ENCODE measurements at places on chromosomes 13 and 19.

DNA sequence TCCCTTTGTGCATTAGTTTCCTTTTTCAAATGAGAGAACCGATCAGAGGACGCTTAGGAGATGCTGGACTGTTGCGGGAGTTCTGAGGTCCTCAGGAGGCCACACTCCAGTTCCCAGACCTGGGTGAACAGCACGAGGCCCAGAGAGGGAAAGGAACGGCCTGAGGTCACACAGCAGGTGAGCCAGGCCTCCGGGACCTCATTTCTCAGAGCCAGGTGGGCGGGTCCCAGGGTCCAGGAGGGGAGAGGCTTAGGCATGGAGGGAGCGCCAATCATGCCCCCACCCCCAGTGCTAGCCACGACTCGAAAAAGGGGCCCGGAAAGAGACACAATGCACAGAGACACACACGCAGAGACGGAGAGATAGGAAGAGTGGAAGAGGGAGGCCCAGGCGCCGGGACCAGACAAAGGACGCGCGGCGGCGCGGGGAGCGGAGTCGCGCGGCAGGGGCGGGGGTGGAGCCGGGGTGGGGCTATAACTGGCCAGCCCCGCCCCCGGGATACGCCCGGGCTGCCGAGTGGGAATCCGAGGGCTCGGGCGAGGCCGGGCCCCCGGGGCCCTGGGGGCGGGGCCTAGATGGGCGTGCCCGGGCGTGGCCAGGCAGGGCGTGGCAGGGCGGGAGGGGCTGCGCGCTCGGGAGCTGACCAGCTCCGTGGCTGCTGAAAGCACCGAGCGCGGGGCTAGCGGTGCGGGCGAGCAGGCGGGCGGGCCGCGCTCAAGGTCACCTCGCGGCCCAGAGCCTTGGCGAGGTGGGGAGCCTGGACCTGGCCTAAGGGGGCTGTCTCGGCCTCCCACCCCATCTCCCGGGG lies 1.6 kb downstream of the ELAVL3 start:
- DNase-seq: no peak

DNA sequence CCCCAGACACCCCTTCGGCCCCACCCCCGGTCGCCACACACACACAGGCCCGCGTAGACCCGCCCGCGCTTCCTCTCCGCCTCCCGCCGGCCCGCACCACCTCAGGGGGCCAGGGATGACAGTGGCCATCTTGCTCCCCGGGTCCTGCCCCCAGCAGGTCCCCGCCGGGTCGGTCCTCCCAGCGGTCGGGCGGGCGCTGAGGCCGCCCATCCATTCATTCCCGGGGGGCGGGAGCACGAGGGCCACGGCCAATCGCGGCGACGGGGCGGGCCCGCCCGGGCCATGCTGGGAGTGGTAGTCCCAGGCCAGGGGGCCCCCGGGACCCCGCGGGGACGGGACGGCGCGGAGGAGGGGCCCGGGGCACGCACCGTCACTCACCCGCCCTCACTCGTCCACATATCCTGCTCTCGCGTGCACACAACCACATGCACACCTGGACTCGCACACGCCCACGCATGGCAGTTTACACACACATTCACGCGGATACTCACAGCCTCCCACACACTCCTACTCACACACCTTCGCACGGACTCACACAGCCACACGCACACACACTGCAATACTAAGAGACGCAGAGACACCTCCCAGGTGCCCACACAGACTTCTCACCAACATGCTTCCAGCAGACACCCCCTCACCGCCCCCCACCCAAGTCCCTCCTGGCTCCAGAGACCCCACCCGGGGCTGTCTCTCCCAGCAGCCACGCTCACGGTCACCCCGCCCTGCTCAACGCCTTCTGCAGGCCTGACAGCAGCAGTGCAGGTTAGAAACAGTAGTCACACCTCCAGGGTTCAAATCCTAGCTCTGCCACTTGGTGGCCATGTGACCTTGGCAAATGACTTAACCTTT lies at the start of gene DPF1:
Gene DPF1 (minus strand): TSS at position 209 of the 849 bp plus-strand sequence. CDS start 80 bp downstream, at position 129.
- DNase-seq: peak; percentile 65

DNA sequence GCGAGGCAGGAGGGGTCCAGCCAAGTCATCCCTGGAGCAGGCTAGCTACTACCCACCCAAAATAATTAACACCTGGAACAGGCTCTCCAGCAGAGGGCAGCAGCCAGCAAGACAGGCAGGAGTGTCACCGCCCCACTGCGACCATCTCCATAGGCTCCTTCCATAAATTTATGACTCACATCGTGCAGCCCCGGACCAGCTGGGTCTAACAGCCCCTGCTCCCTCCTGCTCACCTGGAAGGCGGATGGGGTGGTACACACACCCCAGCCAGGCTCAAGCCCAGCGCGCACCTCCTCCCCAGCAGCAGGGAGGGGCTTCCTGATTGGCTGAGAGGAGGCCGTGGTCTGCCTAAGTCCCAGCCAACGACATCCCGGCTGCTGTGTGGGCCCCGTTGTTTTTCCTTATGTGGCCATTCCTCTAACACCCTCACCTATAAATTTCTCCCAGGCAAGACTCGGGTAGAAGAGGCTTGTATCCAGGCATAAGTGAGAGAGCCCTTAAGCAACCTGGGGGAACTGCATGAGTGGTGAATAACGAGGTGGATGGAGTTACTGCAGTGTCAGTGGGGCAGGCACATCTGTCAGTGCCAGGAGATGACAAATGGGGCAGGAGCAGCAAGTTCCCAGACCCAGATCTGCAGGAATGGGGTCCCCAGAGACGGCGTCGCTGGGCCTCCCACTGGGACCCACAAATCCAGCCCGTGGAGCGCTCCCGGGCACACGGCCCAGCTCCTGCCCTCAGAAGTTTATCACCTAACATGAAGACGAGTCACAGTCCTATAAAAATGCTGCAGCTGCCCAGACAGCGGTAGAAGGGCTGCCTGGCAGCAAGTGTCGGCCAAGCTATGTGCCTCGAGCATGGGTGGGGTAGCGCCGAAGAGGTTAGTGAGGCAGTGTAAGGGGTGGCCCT lies 43.1 kb downstream of the CEBPG start:
- DNase-seq: peak; percentile 24

- DNase-seq: no peak
These were observed 114.0 kb upstream of the KL start for GRCh38 chr13:32902029-32902780.

DNA sequence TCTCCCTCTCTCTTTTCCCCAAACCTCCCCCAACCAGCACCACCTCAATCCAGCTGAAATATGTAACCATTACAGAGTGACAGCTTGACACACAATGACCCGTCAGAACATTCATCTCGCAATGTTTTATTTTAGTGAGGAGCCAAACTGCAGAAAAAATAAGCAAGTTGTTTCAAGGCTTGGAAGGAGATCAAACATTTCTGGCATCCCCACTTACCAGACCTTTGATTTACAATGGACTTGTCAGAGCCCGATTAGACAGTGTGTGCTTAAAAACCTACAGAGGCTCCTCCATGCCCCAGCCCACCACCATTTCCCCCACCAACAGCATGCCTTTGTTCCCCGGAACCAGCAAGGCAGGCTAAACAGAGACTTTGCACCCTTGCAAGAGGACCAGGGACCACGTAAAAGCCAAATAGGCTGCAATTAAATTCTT lies 382.8 kb upstream of the ZNF507 start:
- DNase-seq: no peak

GRCh38 chr13:24124789-24125476 lies 35.6 kb upstream of the SPATA13 start:
- DNase-seq: no peak

- DNase-seq: no peak
These were observed 15.4 kb downstream of the TLE5 start for GRCh38 chr19:3046698-3047495.

DNA sequence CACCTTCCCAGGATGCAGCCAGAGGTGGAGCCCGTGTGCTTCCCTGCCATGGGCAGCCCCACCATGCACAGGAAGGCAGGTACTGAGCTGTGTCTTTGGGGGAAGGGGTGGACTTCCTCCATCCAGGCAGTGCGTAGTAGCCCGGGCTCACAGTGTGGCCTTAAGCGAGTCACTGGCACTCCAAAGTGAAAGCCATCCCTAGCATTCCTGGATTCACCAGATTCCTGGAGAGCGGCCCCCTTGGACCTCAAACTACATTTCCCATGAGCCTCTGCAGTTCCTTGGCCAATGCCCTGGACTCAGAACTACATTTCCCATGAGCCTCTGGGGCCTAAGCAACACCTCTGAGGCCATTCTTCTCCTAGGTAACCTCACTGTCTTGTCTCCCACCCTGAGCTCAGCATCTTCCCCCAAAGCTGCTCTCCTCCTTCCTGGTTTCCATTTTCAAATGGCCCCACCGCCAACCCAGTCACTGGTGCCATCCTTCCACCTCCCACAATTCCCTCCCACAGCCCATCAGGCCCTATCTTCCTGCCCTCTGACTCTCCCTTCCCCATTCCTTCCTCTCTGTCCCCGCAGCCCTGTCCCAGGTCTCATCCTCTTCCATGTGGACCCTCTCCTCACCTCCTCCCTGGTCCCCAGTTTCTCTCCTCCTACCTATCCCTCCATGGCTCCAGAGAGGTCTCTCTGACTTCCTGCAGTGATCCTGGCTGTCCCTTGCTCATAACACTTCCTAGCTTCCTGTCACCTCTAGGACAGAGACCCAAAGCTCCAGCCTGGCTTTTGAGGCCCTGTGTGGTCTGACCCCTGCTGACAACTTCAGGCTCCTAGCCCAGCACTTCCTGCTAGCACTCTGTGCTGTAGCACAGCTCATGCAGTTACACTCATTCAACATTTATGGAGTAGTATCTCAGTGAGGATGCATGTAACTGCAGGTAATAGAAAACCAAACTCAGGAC lies at the start of gene C19orf81:
Gene C19orf81 (plus strand): TSS at position 13 of the 959 bp plus-strand sequence. CDS start 0 bp downstream, at position 13.
- no peak for DNase-seq

- no peak for DNase-seq
These were observed 4.3 kb downstream of the SPRED3 start for GRCh38 chr19:38392707-38393308.

- DNase-seq: no peak
These were observed 54.0 kb upstream of the CNMD start for GRCh38 chr13:52793515-52794061.

GRCh38 chr13:37429976-37430375 lies 168.6 kb downstream of the POSTN start:
- no peak for DNase-seq

DNA sequence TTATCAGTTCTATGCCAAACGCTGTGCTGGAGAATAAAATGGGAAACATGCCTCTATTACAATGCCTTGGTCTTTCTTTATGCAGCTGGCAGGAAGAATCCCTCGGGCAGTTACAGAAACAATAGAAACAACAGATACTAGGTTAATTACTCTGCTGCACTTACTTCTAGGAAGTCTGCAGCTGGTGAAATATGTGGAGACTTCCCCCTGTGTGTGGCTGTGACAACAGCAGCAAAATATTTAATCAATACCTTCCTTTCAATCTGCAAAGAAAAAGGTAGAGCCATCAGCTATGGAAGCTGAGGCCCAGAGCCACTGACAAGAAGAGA lies 9.9 kb downstream of the STOML3 start:
- DNase-seq: no peak

- DNase-seq: peak; percentile 87
These were observed 2.5 kb downstream of the PRR12 start for GRCh38 chr19:49593233-49594113.

- no peak for DNase-seq
These were observed 46.9 kb downstream of the OLFM4 start for GRCh38 chr13:53075356-53076041.

- DNase-seq: no peak
These were observed 27.5 kb downstream of the CERS1 start for GRCh38 chr19:18868380-18869022.

DNA sequence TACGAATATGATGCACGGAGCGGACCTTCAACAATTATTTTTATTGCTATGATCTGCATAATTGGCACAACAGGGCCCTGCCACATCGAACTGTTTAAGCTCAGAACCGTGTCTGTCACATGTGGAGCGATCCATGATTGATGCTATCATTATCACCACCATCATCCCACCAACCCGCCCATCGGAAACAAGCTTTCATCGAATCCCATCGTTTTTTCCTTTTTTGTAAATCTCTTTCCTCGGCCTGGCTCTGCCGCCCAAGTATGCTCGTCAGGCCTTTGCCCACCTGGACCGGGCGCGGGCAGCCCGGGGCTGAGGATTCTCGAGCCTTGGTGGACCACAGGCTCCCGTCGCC lies 533 bp upstream of the DCAF15 start:
- peak; percentile 49 for DNase-seq

- DNase-seq: no peak
These were observed 11.0 kb upstream of the CCL25 start for GRCh38 chr19:8041531-8041931.

- DNase-seq: no peak
These were observed 109.3 kb downstream of the ABCC4 start for GRCh38 chr13:95191821-95192563.

DNA sequence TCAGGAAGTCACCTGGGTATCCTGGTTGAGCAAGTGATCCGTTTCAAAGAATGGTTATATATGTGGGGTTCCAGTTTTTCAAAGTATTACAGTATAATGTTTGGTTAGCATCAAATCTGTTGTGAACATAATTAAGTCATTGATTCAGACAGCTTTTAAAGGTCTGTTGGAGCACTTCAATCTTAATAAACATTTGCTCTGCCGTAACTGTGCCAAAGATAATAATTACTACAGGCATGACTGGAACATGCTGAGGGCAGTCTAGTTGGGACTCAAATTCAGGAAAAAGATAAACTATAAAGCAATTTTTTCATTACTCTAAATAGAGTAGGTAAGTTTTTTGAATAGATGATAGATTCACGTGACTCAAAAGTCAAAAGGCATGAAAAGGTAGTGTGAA lies 23.3 kb downstream of the HNRNPM start:
- DNase-seq: no peak

GRCh38 chr13:49307365-49307764 lies 59.6 kb downstream of the CDADC1 start:
- no peak for DNase-seq

DNA sequence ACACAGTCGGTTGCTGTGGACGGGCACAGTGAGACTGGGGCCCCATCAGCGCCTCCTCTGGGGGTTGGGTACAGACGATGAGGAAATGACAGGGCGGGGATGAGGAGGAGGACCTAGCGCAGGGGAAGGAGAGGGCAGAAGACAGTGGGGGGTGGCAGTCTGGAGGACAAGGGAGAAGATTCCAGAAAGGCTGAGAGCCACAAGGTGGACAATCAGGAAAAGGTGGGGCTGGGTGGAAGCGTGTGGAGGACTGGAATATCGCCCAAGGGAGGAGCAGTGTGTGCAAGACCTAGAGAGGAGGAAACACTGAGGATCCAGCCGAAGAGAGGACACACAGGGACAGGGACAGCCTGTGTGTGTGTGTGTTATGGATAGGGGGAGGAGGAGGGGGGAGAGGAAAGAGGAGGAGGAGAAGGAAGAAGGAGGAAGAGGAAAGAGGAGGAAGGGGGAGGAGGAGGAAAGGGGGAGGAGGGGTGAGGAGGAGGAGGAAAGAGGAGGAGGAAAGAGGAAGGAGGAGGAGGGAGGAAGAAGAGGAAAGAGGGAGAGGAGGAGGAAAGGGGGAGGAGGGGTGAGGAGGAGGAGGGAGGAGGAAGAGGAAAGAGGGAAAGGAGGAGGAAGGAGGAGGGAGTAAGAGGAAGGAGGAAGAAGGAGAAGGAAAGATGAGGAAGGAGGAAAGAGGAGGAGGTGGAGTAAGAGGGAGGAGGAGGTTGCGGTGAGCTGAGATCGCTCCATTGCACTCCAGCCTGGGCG lies 15.8 kb upstream of the GARIN5A start:
- DNase-seq: no peak

DNA sequence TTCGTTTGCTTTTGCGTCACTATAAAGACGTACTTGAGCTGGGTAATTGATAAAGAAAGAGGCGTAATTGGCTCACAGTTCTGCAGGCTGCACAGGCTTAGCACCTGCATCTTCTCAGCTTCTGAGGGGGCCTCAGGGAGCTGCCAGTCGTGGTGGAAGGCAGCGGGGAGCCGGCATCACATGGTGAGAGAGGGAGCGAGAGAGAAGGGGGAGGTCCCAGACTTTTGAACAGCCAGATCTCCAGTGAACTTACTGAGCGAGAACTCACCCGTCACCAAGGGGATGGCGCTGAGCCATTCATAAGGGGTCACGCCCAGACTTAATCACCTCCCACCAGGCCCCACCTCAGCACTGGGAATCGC lies 58.7 kb upstream of the F7 start:
- DNase-seq: no peak
